Endothelial cell of umbilical vein (primary cell): ENCODE measurements at places on chromosomes 3 and 15. TPM values are rescaled to one million over a fixed set of nuclear protein-coding genes. Genes with fewer than 3 reads are reported as not detected.

GRCh38 chr15:78950902-78951840 is 6.3 kb upstream of the CTSH start:
- DNase-seq = no peak

GRCh38 chr3:141294848-141295247 is 63.2 kb downstream of the PXYLP1 start:
- peak; percentile 82 for DNase-seq

- DNase-seq = no peak
These were observed 40.8 kb downstream of the NBEAL2 start for GRCh38 chr3:47020311-47020710.

DNA sequence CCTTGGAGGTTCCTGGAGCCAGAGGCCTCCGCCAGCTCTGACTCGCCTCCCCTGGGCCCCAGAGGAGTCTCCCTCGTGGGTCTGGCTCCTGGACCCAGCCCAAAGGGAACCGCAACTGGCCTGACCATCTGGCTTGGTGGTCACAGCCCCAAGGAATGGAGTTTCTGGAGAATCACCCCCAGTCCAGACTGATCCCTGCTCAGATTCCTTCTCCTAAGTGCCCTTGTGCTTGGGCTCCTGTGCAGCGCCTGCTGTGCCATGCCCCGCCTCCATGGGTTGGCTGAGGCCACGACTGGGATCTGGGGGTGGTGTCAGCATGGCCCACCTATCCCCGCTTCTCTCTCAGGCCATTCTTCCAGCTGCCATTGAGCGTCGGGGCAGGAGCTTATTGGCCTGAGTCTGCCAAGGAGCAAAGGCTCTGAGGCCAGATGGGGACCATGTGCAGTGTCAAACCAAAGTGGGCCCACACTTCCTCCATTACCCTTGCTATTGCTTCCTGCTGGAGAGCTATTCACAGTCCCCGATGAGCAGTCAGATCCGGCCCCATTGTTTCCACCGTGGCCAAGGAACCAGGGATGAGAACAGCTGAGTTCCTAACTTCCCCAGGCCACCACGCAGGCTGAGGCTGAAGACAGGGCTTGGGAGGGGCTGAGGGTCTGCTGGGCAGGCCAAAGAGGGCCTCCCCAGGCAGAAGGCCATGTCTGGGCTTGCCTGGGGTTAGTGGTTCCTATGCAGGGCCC is 19.0 kb downstream of the CSPG4 start:
- peak; percentile 84 for DNase-seq

GRCh38 chr15:40042791-40043320 is 3.9 kb upstream of the SRP14 start:
- DNase-seq = no peak

- no peak for DNase-seq
These were observed 5.7 kb downstream of the SMAD3 start for GRCh38 chr15:67070892-67071664.

DNA sequence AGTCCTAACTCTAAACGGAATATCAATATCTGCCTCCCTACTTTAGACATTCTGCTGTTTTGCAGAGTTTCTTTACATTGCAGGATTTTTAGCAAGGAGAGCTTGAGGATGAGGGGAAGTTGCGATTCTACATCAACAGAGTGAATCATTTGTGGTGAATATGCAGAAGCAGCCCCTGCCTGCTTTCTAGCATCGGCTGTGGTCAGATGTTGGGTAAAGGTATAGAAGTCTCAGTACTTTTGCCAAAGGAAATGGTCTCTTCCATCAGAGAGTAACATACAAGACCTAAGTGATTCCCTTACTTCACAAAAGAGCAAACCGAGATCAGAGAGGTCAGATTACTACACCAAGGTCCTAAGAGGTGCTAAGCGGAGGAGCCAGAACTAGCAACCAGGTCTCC is 15.2 kb downstream of the ST3GAL6 start:
- DNase-seq = peak; percentile 55

DNA sequence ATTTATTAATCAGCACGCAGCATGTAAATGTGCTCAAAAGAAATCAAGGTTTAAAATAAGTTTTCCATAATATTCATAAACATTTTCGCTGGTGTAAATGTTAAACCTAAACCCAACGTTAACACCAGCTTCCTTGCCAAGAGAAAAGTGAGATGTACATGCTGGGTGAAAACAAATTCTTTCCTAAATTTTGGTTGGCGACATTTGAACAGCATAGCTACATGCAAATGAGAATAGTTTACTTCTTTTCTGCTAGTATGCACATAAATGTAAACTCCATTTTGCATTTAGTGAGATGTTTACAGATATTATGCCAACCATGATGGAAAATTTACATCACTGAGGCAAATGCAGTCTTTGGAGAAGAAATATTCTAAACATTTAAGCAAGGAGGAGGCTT is 182.2 kb downstream of the GAP43 start:
- DNase-seq = no peak

DNA sequence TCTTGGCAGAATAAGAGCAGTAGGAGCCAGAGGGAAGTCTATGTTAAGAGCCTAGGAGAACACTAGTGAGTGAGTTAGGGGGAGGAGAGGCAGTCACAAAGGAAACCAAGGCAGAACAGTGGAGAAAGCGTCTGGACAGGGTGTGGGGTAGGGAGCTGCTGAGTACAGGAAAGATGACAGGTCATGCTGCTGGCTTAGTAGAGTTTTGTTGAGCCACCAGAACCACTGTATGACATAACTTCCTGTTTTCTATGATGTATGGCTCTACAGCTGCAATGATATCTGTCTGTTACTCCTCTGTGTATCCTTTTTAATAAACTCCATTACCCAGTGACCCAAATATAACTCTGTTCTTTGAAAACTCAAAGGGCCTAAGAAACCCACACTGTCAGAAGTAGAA is 10.6 kb upstream of the STT3B start:
- DNase-seq = no peak

- DNase-seq = no peak
These were observed 8.3 kb upstream of the MAP1A start for GRCh38 chr15:43508991-43509659.

- no peak for DNase-seq
These were observed 112.2 kb downstream of the RARB start for GRCh38 chr3:25540273-25540672.

GRCh38 chr15:73957785-73958184 is 31.5 kb downstream of the LOXL1 start:
- DNase-seq = no peak

DNA sequence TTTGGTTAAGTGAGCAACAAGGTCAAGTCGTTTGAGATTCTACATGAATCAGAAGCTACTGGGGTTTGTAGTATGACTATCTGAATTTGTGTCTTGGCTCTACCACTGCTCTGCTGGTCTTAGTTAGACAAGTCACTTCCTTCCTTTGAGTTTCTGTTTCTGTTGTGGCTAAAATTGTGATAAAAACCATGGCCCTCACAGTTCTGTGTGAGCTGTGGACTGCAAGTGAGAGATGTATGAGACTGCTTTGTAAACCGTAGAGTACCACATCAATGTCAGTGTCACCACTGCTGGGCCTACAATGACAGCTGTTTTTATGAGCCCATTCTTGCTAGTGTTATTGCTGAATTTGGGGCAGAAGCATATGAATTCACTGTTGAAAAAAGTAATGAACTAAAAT is 32.7 kb downstream of the RARB start:
- DNase-seq = peak; percentile 84

DNA sequence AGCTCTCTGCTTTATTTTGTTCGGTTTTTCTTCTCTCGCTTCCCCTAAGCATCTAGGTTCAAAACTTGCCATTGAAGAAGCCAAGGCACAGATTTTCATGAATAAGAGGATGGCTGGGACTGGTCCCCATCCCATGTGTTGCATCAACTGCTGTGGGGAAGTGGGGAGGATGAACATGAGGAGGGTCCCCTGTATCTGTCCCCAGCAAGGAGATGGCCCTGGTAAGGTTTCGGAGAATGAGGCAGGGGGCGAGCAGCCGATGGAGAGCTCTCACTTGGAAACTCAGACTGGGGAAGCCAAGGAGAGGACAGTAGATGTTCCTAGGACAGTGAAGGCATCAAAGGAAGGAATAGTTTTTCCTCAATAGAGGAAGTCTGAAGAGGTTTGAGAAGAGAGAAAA is 142.0 kb upstream of the ATP2B2 start:
- no peak for DNase-seq

- DNase-seq = no peak
These were observed 130.8 kb downstream of the HCN4 start for GRCh38 chr15:73237910-73238309.

Gene IGSF11
- total RNA-seq = not detected in 2 replicates

Gene CAND2
- total RNA-seq = 11.0 and 12.4 TPM in 2 replicates

Gene CFAP20DC
- 1.9 and 2.1 TPM in 2 replicates for total RNA-seq

Gene AHSG
- total RNA-seq = not detected in 2 replicates

Gene RPP25
- total RNA-seq = 13.7 and 13.8 TPM in 2 replicates

Gene KCNMB3
- 1.7 and 2.3 TPM in 2 replicates for total RNA-seq

Gene TICRR
- total RNA-seq = 19.4 and 20.5 TPM in 2 replicates
